Right hindlimb (tissue), 1 donor: ENCODE measurements at places on chromosomes 7 and 10.

GRCh38 chr10:61397175-61397986 lies 55.8 kb downstream of the TMEM26 start:
- DNase-seq: no peak

- DNase-seq: no peak
Observed at GRCh38 chr7:127252377-127252713, 396 bp downstream of the GRM8 start.

DNA sequence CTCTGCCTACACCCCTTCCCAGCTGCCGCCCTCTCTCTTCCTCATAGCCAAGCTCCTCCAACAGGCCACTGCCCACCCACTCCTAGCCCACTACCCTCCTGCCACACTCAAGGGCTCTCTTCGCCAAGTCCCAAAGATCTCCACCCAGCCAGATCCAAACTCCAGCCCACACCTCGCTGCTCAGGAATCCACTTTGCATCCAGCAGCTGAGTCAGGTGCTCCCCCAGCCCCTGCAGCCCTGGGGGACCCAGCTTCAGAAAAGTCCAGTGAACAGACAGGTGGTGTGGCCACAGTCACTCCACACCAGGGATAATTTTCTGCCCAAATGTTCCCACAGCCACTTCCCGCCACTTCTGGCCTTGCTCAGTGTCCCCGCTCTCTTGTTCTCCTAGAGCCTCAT lies 10.9 kb downstream of the OGDHL start:
- DNase-seq: no peak

DNA sequence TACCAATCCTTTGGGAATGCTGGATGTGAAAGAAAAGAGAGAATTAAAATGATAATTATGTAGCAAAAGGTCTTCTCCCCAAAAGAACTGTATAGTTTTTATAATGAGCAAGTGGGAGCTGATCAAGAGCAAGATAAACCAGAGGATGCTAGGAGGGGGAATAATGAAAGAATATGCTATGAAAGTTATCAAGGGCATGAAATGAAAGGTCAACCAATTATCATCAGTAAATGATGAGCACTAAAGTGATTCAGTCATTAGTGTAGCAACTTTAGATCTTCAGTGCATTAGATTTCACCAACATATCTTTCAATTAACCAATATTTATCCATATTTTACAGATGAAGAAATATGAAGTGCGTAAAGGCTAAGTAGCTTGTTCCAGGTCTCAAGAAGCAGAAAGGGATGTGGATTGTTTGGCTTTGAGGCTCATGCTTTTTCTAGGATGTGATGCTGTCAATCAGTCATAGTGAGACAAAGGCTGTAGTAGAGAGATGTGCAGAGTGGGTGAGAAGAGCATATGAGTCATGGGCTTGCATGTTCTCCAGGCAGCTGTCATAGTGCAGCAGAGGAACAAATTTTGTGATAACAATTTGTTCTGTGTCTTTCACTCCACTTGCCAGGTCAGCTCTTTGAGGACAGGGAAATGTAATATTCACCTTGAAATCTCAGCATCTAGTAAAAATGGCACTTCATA lies 5.7 kb upstream of the OR2F2 start:
- no peak for DNase-seq

GRCh38 chr10:63666836-63667383 lies 145.7 kb downstream of the REEP3 start:
- DNase-seq: no peak

DNA sequence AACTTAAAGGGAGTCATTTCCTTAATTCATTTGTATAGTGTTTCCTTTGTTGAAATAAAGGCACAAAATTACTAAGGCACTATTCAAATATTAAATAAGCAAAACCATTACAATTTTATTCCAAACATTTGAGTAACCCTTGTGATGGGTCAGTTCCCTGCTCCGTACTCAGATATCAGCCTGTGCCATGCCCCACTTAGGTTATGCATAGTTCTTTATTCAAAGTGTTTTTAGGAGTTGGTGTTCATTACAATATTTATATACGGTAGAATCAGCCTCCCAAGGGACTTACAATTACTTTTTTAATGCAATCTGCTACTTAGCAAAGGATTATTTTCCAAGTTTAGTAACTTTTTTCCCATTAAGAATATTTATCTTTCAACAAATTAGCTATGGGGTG lies 119.3 kb upstream of the SEMA3D start:
- DNase-seq: no peak

DNA sequence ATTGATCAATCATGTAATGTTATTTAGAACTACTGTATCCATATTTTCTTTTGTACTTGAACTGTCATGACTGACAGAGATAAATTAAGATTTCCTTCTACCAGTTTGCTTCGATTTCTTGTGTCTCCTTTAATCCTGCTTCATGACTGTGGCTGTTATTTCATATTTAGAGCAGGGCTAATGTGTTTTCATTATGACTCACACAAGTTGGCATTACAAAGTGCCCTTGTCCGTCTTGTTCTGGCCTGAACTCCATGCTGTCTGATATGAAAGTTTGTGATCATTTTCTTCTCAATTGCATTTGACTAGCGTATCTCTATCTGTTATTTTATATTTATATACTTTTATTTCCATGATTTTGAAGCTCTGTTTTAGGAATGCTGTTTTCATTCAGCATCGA lies 344.1 kb upstream of the PRKCQ start:
- no peak for DNase-seq

GRCh38 chr7:55070271-55070743 lies 51.5 kb downstream of the EGFR start:
- no peak for DNase-seq

GRCh38 chr10:119567978-119568377 lies 25.5 kb upstream of the RGS10 start:
- no peak for DNase-seq

DNA sequence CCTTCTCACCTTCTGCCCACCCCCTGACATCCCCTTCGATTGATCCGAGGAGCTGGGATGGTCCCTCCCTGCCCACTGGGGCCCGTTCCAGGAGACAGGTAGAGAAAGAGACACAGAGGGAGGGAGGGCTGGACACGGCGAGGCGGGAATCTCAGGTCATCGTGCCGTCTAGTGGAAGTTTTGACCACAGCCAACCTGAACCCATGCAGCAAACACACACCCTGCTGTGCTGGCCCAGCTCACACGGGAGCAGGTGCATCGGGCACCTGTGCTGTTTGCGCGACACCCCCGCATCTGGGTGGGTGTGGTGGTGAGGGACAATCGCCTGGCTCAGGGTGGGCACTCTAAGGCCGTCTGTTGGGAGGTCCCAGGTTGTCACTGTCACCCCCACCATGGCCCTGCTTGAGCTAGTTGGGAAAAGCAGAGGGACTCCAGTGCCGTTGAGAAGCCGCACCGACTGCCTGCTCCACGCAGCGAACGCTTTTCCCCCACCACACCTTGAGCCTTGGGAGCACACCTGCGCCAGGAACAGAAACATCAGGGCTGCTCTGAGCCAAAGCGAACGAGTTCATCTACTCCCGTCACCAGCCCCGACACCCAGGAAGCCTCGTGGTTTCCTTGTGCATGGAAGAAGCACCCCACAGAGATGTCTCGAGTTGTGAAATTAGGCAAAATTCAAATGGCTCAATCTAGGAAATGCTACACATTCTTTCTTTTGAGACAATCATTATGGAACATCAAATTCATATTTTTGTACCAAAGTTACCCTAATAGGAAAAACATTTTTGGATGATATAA lies 285.8 kb downstream of the DNAJB6 start:
- no peak for DNase-seq

DNA sequence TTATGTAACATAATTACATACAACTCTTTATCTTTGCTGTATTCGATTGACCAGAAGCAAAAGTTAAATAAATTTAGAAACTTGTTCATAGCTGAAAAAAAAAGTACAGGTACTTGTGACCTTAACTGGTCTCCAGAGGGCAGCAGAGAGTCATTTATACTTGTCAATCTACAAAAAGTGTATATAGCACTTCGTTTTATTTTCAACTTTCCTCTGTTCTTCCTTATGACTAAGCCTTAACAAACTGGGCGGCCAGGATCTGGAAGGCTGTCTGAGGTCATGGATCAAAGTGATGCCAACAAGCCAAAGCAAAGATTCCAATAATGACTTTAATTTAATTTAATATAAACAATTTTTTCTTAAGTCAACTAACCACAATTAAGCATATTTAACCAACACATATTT lies 29.8 kb downstream of the C10orf67 start:
- DNase-seq: peak; percentile 24

DNA sequence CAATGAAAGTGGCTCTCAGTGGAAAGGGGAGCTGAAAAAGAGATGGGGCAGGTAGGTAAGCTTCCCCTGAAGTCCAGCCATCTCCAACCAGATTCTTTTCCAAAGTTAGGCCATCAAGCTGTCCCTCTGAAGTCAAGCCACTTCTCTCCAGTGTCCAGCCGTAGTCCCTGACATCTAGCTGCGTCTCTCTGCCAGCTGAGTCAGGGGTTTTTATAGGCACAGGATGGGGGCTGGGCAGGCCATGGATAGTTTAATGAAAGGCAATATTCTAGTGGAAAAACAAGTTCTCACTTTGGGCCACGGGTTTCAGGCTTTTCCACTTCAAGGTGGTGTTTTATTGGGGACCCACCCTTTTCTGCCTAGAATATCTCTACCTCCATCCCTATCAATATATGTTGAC lies 36.8 kb downstream of the AVL9 start:
- no peak for DNase-seq
